Ureter (tissue), 1 donor: ENCODE measurements at places on chromosomes 3 and 15. TPM values are rescaled to one million over a fixed set of nuclear protein-coding genes. Genes with fewer than 3 reads are reported as not detected.

DNA sequence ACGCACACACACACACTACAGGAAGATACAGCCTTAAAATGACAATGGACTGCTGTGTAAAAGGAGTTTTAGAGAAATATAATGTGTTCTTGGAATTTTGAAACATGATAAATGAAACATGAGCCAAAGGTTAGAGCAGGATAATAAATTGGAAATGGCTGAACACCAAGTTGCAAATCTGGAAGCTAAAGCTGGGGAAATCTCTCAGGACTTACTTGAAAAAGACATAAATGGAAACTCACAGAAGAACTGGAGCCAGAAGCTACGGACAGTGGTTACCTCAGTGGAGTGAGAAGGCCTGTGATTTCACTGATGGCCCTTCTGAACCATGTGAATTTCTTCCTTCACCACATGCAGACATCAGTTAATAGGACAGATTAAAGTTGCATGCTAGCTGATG, 37.3 kb upstream of the ATP10A start:
- no peak for DNase-seq

- no peak for DNase-seq
Measured at GRCh38 chr3:46974421-46975171, 1.9 kb downstream of the CCDC12 start.

- no peak for DNase-seq
Measured at GRCh38 chr15:61186905-61187741, 42.0 kb downstream of the RORA start.

- DNase-seq: no peak
Measured at GRCh38 chr3:184678317-184679055, 33.4 kb downstream of the MAGEF1 start.

- no peak for DNase-seq
Measured at GRCh38 chr3:9681723-9682081, 21.9 kb upstream of the CPNE9 start.

DNA sequence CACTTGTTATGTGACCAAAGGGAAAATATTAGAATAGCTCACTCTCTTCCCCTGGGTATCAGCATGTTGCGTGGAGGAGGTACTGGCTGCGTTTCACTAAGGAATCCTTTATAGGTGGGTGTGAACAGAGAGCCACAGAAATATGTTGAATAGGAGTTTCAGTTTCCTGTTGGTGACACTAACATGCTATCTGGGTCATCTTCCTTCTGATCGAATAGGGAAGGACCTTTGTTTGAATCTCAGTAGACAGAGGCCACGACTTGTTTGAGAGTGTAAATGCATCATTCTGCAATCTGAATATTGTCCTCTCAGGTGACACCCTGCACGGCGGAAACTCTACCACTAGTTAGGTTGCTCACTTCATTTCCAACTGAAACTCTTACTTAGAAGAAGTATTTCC, 157.9 kb upstream of the SLC2A2 start:
- DNase-seq: no peak

- DNase-seq: no peak
Measured at GRCh38 chr3:111714305-111714704, 119.2 kb upstream of the ZBED2 start.

DNA sequence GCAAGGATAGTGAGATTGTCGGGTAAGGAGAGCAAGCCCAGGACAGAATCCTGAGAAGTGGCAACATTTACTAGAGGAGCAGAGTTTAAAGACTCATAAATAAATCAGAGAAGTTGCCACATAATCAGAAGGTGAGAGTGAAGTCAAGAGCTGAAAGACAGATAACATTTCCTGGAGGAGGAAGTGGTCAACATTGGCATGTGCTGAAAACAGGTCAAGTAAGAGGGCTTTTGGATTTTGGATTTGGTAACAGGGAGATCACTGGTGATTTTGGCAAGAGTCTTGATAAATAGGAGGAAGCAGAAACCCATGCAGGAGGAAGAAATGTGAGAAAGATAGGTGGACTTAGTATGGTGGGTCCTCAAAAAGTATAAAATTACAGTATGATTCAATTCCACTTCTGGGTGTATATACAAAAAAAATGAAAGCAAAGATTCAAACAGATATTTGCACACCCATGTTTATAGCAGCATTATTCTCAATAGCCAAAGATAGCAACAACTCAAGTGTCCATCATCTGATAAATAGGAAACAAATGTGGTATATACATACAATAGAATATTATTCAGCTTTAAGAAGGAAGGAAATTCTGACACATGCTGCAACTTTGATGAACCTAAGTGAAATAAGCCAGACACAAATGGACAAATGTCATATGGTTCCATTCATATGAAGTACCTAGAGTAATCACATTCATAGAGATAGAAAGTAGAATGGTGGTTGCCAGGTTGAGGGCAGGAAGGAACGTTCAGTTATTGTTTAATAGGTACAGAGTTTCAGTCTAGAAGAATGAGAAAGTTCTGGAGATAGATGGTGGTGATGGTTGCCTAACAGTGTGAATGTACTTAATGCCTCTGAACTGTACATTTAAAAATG, 27.3 kb upstream of the MBNL1 start:
- DNase-seq: no peak

- DNase-seq: no peak
Measured at GRCh38 chr3:71951361-71951760, 166.4 kb upstream of the PROK2 start.

DNA sequence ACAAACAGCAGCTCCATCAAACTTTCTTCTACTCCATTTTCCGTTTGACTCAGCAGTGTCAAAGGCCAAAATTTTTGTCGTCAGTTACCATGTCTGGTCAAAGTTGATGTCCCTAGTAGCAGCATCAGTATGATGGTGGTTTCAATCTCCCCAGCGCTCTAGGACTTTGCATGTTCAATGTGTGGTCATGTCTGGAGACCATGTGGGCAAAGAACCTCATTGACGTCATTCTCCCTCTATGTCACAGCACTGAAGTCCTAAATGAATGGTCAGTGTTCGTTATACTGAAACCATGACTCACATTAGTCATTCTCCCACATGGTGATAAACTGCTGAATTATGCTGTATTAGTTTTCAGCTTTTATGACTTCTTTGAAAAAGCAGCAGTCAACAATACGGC, 23.2 kb downstream of the SHC4 start:
- no peak for DNase-seq

GRCh38 chr15:56653787-56654186, 79.5 kb downstream of the ZNF280D start:
- DNase-seq: no peak

DNA sequence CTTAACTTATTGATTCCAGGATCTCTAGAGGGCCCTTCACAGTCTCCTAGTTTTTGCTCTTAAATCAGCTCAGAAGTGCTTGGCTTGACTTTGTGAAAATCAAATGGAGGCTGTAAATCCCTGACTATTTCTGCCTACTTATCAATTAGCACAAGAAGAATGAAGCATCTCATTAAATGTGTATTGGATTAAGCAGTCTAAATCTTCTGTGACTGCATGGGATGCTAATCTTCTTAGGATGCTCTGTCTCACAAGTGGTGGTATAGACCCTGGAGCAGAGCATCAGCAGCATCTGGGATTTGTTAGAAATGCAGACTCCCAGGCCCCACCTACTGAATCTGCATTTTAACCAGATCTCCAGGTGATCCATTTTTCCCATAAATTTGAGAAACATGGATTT, 488.7 kb downstream of the AGBL1 start:
- no peak for DNase-seq

DNA sequence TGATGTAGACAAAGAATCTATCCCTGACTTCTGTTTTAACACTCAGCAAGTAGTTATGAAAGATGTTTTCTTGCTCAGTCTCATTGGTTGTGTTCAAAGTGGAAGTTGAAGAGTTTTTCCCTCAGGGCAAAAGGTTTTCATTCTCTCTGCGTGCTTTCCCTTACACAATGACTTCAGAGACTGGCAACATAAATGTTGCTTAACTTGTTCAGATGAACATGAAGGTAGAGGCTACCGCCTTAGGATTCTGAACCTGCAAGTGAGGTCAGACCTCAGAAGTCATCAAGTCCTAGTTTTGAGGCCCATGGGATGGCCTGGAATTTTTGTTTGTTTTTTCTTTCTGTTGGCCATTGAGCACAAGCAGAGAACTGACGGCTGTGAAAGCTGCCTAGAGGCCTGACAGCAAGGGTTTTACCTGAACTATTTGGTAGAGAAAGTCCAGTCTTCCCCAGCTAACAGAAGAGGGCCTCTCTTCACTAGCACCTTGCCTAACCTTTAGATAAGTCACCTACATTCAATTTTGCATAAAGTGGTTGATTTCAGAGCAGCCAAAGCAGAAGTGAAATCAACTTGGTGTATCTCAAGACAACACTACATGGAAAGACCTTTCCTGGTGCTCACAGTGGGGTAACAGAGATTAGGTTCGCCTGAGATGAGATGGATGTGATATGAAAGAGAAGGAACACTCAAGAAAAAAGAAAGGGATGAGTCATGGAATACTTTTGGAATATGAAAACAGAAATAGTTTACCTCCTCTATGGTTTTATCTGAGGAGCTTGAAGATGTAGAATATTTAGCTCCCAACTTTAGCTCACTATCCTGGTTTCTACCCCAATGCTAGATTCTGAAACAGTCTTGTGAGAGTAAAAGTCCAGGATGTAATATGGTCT, 53.6 kb upstream of the AP4E1 start:
- no peak for DNase-seq

The TTLL13 gene
- 0.36 TPM for total RNA-seq

The CCR3 gene
- not detected for total RNA-seq

The RAB6B gene
- 8.2 TPM for total RNA-seq

The NOX5 gene
- total RNA-seq: 0.89 TPM

The PATL2 gene
- total RNA-seq: 4.0 TPM

The FBXW12 gene
- total RNA-seq: 0.23 TPM
